ENCODE measurements at places on chromosomes 3 and 15.

DNA sequence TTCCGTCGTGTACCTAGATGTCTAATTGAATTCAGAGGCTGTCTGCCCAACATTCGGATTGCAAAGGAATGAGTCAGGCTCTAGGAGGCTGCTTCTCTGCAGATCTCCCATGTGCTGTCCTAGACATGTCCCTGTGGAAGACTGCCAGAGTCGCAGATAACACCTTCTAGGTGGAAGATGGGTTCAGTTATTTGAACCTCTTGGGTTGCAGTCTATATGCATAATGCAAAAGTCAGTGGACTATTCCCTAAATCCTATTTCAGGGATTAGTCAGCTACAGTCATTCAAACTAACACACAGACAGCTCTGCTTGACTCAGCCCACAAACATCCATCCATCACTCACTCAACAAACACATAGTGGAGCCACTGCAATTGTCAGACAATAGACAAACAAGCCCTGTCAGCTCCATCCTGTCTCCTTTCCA is 300.0 kb upstream of the CTNNB1 start:
- DNase-seq: no peak

DNA sequence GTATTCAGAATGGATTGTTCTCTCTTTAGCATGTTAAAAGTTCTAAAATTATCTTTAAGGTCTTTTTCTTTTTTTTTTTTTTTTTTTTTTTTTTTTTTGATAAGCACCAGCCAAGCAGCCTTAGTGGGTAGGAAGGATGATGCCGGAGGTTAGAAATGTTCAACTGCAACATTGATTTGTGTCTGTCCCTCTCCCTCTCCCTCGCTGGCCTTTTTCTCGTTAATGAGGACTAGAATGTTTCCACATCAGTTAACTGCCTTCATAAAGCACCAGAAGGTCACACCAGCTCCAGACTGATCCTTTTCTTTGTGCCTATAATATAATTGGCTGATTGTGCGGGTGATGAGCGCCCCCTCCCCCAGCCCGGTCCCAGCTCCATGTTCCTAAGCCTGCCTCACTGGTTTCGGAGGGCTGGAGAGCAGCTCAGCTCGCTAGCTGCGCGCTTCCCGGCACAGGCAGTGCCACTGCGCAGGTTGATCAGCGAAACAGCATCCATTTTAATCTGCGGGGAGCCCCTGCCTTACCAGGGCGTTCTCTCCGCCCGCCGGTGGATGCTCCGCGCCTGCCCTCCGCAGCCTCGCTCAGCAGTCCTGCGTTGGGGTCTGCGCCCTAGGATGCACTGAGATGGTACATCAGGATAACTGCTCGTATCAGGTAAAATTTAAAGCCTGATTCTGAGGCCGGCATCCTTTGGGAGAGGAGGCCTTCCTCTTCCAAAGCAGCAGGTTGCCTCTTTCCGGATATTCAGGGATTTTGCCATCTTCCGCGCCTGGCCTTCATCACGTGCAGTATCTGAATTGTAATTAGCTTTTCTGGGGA is 148.9 kb upstream of the IL12A start:
- no peak for DNase-seq

DNA sequence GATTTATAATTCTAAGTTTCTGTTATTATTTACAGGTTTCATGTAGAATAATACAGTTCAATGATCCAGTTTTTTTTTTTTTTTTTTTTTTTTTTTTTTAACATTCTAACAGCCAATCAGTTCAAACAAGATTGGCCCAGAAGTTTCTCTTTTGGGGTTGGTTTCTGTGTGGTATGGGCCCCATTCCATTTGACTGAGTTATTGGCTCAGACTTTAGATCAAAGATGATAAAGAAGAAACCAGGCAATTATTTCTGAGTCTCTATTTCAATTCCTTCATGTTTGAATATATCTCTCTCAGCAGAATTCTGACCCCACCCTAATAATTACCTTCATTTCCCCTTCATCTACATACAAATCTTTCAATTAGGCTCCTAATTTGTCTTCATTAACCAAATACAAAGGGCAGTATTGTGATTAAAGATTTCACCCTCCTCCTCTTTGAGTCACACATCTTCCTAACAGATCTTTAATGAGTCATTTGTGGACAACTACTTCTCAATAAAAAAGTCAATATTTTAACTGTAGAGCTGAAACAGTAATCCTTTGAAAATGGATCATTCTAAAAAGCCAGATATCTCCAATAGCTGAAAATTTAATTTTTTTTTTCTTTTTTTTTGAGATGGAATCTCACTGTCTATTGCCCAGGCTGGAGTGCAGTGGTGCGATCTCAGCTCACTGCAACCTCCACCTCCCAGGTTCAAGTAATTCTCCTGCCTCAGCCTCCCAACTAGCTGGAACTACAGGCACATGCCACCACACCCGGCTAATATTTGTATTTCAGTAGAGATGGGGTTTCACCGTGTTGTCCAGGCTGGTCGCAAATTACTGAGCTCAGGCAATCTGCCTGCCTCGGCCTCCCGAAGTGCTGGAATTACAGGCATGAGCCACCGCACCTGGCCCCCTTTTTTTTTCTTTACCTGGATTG is 878.8 kb downstream of the NAALADL2 start:
- no peak for DNase-seq

DNA sequence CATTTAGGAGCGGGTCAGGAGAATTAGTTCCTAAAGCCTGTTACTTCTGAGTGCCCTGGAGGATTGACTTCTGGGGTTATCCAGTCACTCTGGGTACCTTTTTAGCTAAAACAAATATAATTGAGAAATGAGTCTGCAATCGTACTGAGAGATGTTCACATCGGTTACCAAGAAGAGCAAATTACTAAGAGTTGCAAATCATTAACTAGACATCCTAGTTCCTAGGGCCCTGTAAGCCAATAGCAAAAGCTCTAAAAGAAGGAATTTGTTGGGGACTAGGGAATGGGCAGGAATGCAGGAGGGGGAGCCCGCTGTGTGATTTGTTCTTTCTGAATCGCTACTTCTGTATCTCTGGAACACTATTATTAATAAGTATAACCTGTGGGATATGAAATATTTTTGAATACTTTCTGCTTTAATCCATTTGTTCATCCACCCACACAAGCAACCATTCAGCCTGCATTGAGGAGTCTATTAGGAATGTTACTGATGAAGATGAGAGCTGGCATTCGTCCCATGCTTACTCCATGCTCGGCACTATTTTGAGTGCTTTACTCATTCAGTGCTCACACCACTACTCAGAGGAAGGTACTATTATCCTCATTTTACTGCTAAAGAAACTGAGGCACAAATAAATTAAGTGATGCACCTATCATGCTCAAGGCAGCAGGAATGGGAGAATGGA is 31.5 kb upstream of the KY start:
- no peak for DNase-seq

DNA sequence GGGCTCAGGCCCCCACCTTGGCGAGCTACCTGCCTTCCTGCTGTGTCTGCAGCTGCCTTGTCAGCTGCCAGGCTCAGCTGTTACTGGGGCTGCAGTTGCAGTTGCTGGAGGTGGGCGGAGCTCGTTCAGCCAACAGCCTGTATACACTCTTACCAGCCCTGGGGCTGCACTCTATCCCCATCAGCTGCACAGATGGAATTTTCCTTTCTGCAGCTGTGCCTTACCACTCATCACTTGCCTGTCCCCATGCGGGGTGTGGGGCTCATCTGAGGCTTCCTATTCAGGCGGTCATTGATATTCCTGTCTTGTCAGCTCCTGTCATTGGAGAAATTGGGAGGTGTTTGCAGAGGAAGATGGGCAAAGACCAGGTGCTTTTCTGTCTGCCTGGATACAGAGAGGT is 9.1 kb upstream of the SYN2 start:
- no peak for DNase-seq
